ENCODE measurements at places on chromosomes 12 and 14.

- peak; percentile 36 for DNase-seq
Measured at GRCh38 chr12:76633415-76633814, 73.8 kb upstream of the OSBPL8 start.

- DNase-seq, result no peak
Measured at GRCh38 chr12:108906971-108907370, 27.1 kb downstream of the DAO start.

- DNase-seq, result no peak
Measured at GRCh38 chr14:101879529-101880336, 84.6 kb upstream of the DYNC1H1 start.

GRCh38 chr12:89544681-89545184 is 18.9 kb upstream of the POC1B start:
- DNase-seq, result peak; percentile 60

GRCh38 chr12:2378835-2379330 is 326.1 kb downstream of the CACNA1C start:
- no peak for DNase-seq

- DNase-seq, result no peak
Measured at GRCh38 chr14:102624666-102625065, 32.2 kb downstream of the RCOR1 start.

GRCh38 chr12:71158361-71158882 is 623 bp upstream of the TSPAN8 start:
- peak; percentile 90 for DNase-seq

DNA sequence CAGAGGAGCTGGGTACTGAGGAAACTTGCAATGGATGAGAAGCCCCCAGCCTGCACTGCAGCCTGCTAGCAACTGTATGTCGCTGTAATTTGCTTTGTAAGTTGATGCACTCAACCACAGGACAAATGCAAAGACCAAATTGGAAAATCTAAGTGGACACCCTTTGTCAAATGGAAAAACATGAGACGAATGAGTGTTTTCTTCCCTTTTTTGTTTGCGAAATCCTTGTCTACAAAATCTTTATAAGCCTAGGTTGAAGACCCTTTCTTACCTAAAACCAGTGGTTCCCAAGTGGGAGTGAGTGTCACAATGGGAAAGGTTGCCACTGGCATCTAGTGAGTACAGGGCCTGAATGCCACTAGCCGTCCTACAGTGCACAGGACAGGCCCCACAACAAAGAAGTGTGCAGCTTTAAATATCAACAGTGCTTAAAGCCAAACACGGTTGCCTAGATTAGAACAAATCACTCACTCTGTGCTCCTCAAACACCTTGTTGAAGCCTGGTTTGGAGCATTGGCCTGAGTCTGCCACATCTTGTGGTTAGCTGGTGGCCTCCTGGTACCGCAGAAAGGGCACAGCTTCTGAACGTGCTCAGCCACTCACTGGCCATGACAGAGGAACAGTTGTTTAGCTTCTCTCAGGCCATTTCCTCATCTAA is 7.6 kb upstream of the VASH1 start:
- DNase-seq, result no peak

GRCh38 chr14:39912192-39913100 is 480.2 kb upstream of the FBXO33 start:
- DNase-seq, result no peak

DNA sequence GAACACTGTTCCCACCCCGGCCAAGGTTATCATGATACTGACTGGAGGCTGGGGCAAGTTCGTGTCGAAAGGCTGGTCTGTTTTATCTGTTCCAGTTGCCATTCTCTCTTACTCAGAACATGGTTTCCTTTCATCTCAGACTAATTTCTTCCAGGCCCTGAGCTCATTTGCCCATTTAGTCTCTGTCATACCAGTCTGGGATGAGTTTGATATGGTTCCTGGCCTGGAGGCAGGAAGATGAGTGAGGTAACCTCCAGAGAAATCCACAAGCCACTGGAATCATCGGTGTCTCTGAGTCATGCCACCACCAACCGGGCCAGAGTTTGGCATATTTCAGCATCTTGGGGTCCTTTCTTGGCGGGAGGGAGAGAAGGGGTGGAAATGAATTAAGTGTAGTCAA is 114.7 kb downstream of the NTF3 start:
- DNase-seq, result no peak

GRCh38 chr12:66269757-66270383 is 32.4 kb upstream of the HELB start:
- peak; percentile 35 for DNase-seq

DNA sequence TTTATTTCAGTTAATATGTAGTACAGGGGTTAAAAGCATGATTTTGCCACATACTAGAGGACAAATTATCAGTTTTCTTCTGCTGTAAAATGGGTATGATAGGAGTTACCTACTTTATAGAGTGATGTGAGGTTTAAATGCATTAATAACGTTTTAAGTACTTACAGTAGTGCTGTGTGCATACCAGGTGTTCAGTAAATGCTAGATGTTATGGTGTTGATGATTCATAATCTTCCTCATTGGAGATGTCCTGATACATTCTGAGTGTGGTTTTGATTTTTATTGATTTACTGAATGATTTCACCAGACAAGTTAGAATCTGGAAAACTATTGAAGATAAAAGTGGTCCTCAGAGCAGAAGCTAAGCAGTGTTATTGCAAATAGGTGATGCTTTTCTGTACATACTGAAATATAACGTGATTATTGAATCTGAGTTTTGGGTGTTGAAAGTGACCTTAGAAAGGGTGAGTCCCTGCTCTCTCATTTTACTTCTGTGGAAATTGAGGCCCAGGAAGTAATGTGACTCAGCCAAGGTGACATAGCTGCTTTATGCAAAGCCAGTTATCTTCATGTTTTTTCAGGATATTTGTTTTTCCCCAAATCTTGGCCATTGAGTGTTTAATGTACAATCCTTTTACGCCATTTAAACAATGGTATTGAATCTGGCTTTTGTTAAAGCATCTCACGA is 54.7 kb downstream of the VRK1 start:
- DNase-seq, result no peak

- no peak for DNase-seq
Measured at GRCh38 chr14:59155886-59156285, 32.6 kb upstream of the DAAM1 start.

GRCh38 chr14:96243785-96244184 is 12.2 kb upstream of the BDKRB1 start:
- no peak for DNase-seq

- no peak for DNase-seq
Measured at GRCh38 chr14:104200106-104200505, 61.7 kb downstream of the KIF26A start.

DNA sequence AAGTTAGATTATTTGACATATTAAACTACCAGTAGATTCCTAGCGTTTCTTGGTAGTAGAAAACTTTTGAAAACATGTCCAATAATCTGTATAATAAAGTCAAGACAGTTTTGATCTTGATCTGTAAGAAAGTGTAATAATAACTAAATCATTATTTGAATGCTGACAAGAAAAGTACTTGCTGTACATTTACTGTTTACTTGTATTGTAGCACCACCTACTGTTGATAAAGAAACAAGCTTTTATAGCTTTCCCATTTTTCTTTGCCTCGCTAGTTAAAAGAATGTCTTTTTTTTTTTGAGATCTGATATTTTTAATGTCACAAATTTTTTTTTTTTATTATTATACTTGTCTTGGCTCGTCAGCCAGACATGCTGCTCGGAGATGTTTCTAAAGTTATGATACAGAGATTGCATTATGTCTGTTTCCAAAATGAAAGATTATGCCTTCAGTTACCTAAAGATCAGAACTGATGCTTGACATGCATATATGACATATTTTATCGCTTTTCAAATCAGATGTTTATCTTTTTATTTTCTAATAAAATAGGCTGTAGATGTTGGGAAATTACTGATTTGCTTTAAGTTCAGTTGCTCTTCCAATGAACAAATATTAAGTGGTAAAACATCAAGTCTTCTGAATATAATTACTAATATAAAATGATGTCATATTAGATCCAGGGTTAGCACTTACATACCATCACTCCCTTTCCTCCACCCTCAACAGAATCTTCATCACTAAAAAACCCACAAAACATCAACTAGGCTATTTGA is 140.5 kb downstream of the AKAP6 start:
- DNase-seq, result peak; percentile 30

- peak; percentile 1 for DNase-seq
Measured at GRCh38 chr14:76720382-76720813, 40.9 kb upstream of the VASH1 start.

- no peak for DNase-seq
Measured at GRCh38 chr12:110330124-110330523, 49.1 kb downstream of the ATP2A2 start.

GRCh38 chr14:93879362-93879983 is 47.7 kb upstream of the FAM181A start:
- no peak for DNase-seq

GRCh38 chr14:95225251-95225887 is 68.0 kb upstream of the DICER1 start:
- no peak for DNase-seq

GRCh38 chr14:60646226-60646818 is 3.0 kb downstream of the SIX1 start:
- no peak for DNase-seq

GRCh38 chr12:4736091-4736490 is 15.9 kb downstream of the GALNT8 start:
- DNase-seq, result no peak

GRCh38 chr14:32050878-32051277 is 26.2 kb upstream of the ARHGAP5 start:
- no peak for DNase-seq

GRCh38 chr12:67804168-67804567 is 155.6 kb downstream of the DYRK2 start:
- no peak for DNase-seq

- DNase-seq, result peak; percentile 36
Measured at GRCh38 chr14:85534458-85535293, 4.7 kb downstream of the FLRT2 start.

GRCh38 chr12:79162948-79163347 is 298.4 kb downstream of the SYT1 start:
- no peak for DNase-seq

DNA sequence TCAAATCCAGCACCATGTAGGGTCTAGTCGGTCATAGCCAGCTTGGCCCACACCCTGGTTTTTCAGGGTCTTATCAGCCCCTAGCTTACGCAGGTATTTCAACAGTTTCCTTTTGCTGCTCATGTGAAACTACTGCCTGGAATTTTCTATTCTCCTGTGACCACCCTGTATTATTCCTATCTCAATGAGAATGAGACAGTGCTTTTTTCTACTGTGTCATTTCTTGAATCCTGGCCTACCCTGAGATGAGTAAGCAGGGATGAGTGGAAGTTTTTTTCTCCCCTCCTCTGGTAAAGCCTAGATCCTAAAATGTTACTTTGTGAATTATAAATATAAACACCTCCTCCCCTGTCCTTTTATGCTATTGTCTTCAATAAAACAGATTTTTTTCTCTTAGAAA is 62.7 kb upstream of the ARID2 start:
- DNase-seq, result no peak

- DNase-seq, result no peak
Measured at GRCh38 chr14:82094829-82095345, 561.2 kb upstream of the SEL1L start.

GRCh38 chr12:1797011-1797901 is 23.1 kb upstream of the LRTM2 start:
- DNase-seq, result no peak

DNA sequence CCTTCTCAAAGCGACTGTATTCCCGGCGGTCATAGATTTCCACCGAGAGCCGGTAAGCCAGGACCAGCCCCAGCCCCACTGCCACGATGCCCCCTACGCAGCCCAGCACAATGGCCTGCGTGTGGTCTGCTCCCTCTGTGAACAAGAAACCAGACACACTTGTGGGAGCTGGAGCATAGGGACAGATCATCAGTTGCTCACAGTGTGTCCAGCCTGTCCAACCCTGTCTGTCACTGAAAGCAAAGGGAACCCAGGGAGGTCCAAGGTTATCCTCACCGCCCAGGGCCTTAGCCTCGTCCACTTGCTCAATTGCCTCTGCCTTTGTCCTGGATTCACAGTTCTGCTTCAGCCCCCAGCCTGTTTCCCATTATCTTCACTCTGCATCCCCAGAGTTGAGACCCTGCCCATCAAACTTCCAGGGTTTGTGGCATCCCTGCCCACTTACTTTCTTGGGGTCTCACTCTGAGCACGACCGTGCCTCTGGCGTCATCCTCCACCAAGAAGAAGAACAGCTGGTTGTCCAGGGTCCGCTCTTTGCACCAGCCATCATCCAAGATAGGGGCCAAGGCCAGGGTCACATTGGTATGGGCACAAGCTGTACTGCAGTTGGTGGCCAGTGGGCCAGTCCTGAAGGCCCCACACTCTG is 11.3 kb upstream of the CSAD start:
- no peak for DNase-seq

DNA sequence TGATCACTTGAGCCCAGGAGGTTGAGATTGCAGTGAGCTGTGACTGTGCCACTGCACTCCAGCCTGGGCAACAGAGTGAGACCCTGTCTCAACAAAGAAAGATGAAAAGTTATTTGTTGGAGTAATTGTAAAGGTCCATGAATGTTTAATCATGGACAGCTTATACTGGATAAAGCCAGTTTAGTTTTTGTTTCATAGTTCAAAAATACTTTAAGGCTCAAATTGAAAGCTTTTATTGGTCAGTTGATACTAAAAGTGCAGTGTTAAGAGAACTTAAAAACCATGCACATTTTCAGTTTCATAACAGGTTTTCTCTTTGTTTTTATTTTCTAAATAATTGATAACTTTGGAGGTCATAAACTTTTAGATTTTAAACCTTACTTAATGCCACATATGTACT is 108.4 kb downstream of the MON2 start:
- no peak for DNase-seq

DNA sequence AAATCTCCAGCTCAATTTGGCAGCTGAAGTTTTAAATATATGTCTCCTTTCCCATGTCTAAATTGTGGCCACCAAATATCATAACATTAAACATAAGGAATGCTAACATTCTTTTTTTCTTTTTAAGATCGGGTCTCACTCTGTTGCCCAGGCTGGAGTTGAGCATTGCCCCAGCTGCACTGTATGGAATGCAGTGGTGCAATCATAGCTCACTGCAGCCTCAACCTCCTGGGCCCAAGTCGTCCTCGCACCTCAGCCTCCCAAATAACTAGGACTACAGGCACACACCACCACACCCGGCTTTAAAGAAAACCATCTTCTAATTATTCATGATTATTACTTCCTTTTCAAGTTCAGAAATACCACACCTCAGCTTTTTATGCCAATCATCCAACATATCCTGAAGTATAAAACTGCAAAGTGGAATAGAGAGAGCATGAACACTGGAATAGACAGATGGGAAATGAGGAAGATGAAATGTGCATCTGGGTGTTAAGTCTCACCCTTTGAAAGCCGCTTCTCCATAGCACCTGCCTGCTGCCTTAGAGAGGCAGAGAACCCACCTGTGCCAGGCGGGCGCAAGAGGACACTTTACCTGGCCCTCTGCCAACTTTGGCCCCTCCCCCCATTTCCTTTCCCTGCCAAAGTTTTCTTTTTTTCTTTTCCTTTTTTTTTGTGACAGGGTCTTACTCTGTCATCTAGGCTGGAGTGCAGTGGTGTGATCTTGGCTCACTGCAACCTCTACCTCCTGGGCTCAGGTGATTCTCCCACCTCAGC is 2.8 kb upstream of the EML1 start:
- DNase-seq, result no peak

All from NCI-H146 (cell line).